ENCODE measurements at places on chromosomes 12 and 14.

- no peak overlapping the region for H3K4me3 ChIP-seq
- H3K27me3 ChIP-seq, result no peaks in the 10 kb centered on the region
- DNase-seq, result no peak
- H3K27ac ChIP-seq, result no peak overlapping the region
Observed at GRCh38 chr12:97323154-97323553, 139.4 kb upstream of the RMST start.

DNA sequence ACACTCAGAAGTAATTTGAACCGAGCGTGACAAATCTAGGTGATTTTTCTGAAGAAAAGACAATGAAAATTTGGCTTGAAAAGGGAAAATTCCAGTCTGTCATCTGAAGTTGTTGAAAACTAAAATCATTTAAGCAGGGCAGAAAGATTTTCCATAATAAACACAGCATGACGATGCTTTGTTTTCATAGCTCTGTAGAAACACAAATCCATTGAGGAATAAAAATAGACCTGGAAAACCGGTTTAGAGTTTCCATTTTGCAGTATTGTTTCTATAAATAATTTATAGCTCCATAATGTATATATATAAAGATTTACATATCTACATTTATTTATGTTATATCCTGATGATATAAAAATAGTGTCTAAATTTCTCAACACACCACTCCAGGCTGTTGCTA is 1918.5 kb upstream of the FLRT2 start:
- H3K4me3 ChIP-seq, result no peak overlapping the region
- DNase-seq, result peak; percentile 1
- H3K27me3 ChIP-seq, result no peaks in the 10 kb centered on the region
- H3K36me3 ChIP-seq, result no peaks in the 10 kb centered on the region

GRCh38 chr12:46518169-46518568 is 145.6 kb upstream of the SLC38A2 start:
- peaks cover 13% of the 10 kb centered on the region for H3K4me1 ChIP-seq
- H3K27ac ChIP-seq, result no peak overlapping the region
- H3K27me3 ChIP-seq, result no peaks in the 10 kb centered on the region
- DNase-seq, result no peak

DNA sequence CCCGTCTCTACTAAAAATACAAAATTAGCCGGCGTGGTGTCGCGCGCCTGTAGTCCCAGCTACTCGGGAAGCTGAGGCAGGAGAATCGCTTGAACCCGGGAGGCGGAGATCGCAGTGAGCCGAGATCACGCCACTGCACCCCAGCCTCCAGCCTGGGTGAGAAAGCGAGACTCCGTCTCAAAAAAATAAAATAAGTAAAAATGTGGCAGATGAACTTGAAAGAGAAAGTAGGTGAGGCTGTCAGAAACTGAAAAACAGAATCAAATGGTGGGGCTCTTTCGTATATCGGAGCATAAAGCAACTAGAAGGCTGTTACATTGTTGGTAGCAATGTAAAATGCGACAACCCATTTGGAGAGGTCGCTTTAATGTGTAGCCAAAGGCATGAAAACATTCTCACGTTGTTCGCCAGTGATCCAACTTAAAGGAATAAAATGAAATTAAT is 767 bp upstream of the CCNT1 start:
- peak overlapping the region; percentile 75 for H3K4me3 ChIP-seq
- peak overlapping the region; percentile 96 for H3K27ac ChIP-seq
- no peak for DNase-seq
- peaks cover 23% of the 10 kb centered on the region for H3K36me3 ChIP-seq
- H3K27me3 ChIP-seq, result no peaks in the 10 kb centered on the region
- peaks cover 14% of the 10 kb centered on the region for H3K4me1 ChIP-seq

DNA sequence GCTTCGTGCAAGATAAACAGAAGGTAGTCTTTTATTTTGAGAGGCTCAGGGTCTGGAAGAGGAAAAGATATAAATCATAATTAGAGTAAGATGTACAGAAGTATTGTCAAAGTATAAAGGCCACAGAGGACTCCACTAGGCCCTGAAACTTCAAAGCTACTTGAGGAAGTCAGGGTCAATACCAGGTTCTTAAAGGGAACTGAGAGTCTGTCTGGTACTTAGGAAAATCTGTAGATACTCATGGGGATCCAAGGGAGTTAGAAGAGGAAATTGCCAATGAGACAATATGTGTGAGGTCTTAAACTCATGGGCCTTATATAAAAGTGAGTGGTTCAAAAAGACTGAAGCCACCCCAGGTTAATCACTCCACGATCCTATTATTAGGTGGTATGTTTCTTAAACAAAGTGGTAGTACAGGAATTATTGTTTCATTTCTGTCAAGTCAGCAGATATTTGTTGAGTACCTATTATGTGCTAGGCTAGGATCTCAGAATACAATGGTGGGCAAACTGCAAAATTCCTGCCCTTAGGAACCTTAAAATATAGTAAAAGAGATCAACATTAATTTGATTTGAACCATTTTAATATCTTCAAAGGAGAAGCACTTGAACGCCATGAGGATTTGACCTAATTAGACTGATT is 314.6 kb downstream of the ADAMTS20 start:
- DNase-seq, result no peak
- no peak overlapping the region for H3K27ac ChIP-seq
- H3K4me1 ChIP-seq, result no peaks in the 10 kb centered on the region
- H3K27me3 ChIP-seq, result no peaks in the 10 kb centered on the region
- no peaks in the 10 kb centered on the region for H3K36me3 ChIP-seq

- H3K27me3 ChIP-seq, result no peaks in the 10 kb centered on the region
- no peak overlapping the region for H3K27ac ChIP-seq
- H3K4me3 ChIP-seq, result no peak overlapping the region
Observed at GRCh38 chr12:127667131-127667685, 599.8 kb upstream of the TMEM132C start.

GRCh38 chr14:54548491-54548890 is 18.4 kb upstream of the SAMD4A start:
- no peak overlapping the region for H3K27ac ChIP-seq
- H3K36me3 ChIP-seq, result no peaks in the 10 kb centered on the region
- H3K27me3 ChIP-seq, result no peaks in the 10 kb centered on the region
- no peaks in the 10 kb centered on the region for H3K4me1 ChIP-seq
- no peak for DNase-seq
- no peak overlapping the region for H3K4me3 ChIP-seq

DNA sequence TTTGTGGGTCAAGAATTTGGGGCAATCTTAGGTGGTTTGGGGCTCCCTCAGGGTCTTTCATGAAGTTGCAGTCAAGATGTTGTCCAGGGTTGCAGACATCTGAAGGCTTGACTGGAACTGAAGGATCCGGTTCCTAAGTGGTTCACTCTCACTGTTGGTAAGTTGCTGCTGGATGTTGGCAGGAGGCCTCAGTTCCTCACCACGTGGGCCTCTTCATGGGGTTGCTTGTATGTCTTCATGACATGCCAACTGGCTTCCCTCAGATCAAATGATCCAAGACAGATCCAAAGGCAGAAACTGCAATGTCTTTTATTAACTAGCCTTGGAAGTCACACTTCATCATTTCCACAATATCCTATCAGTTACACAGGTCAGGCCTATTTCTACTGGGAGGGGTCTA is 49.2 kb downstream of the ARF6 start:
- no peak overlapping the region for H3K27ac ChIP-seq
- no peak for DNase-seq
- peaks cover 25% of the 10 kb centered on the region for H3K4me1 ChIP-seq
- H3K27me3 ChIP-seq, result no peaks in the 10 kb centered on the region
- H3K36me3 ChIP-seq, result no peaks in the 10 kb centered on the region

DNA sequence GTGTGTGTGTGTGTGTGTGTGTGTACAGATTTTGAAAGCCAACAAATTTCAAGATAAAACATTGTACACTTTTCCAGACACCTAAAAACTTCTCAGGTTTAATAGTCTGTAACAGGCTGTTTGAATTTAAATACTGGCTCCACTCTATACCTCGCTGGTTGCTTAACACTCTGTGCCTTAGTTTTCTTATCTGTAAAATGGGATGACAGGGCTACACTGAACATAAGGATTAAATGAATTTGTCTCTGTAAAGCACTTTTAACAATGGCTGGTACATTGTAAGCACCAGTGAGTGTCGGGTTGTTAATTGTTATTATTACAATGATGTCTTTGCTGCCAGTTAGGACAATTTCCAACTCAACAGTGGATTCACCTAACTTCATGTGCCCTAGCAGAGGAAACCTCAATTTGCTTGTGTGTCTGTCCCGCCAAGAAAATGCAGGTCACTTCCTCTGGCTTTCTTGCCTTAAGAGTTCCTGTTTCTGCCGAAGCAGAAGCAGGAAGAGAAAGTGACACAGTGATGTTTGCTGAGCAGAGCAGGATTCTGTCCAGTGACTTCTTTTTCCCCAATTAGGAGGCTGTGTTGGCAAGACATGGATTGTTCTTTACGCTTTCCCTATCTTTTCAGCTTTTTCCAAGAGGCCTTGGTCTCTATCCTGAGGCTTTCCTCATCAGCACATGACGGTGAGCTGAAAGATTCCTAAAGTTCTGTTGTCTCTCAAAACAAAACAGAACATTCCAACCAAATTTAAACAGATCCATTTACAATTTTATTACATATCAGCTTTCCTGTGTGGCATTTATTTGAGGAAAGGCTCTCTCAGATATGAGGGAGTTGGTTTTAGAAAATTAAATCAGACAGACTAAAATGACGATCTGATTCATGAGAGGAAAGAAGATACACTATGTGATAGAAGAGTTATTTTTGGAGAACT is 154.1 kb upstream of the ATP2B1 start:
- H3K36me3 ChIP-seq, result no peaks in the 10 kb centered on the region
- DNase-seq, result peak; percentile 56
- peak overlapping the region; percentile 26 for H3K4me3 ChIP-seq
- peak overlapping the region; percentile 88 for H3K27ac ChIP-seq
- H3K4me1 ChIP-seq, result peaks cover 2% of the 10 kb centered on the region
- no peaks in the 10 kb centered on the region for H3K27me3 ChIP-seq

- no peak overlapping the region for H3K27ac ChIP-seq
- H3K27me3 ChIP-seq, result no peaks in the 10 kb centered on the region
- H3K4me1 ChIP-seq, result no peaks in the 10 kb centered on the region
- no peaks in the 10 kb centered on the region for H3K36me3 ChIP-seq
Observed at GRCh38 chr12:49880756-49881414, 22.8 kb downstream of the FAIM2 start.

GRCh38 chr12:106841510-106842302 is 67.2 kb downstream of the RIC8B start:
- H3K36me3 ChIP-seq, result peaks cover 10% of the 10 kb centered on the region
- H3K27ac ChIP-seq, result no peak overlapping the region
- peak; percentile 11 for DNase-seq
- H3K4me3 ChIP-seq, result no peak overlapping the region
- no peaks in the 10 kb centered on the region for H3K4me1 ChIP-seq
- H3K27me3 ChIP-seq, result no peaks in the 10 kb centered on the region

GRCh38 chr12:13318231-13319015 is 121.9 kb downstream of the EMP1 start:
- H3K27ac ChIP-seq, result no peak overlapping the region
- H3K4me1 ChIP-seq, result no peaks in the 10 kb centered on the region
- H3K36me3 ChIP-seq, result no peaks in the 10 kb centered on the region
- no peak for DNase-seq
- no peak overlapping the region for H3K4me3 ChIP-seq
- H3K27me3 ChIP-seq, result no peaks in the 10 kb centered on the region

GRCh38 chr12:53775478-53776145 is 23.8 kb upstream of the CISTR start:
- H3K4me1 ChIP-seq, result no peaks in the 10 kb centered on the region
- no peak overlapping the region for H3K27ac ChIP-seq
- H3K4me3 ChIP-seq, result no peak overlapping the region
- DNase-seq, result no peak
- peaks cover 3% of the 10 kb centered on the region for H3K27me3 ChIP-seq
- H3K36me3 ChIP-seq, result no peaks in the 10 kb centered on the region

GRCh38 chr12:4743046-4743445 is 22.8 kb downstream of the GALNT8 start:
- H3K4me1 ChIP-seq, result no peaks in the 10 kb centered on the region
- H3K4me3 ChIP-seq, result no peak overlapping the region
- H3K27me3 ChIP-seq, result no peaks in the 10 kb centered on the region
- H3K27ac ChIP-seq, result no peak overlapping the region
- DNase-seq, result no peak

DNA sequence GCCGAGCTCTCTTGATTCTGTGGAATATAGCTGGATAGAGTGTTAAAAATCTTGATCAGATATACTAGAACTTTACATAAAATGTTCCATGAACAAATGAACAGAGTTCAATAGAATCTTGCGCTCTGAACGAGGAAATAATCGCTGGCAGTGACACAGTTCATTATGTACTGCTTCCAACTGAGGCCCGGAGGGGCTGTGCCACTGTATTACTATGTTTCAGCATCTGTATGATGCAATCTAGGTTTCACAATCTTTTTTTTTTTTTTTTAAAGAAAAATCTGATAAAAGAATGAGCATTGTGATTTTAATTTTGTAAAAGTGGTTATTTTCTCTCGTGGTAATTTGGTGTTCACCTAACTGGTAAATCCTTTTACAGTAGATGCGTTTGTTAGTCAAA is 77.2 kb downstream of the FERMT2 start:
- no peak for DNase-seq
- H3K36me3 ChIP-seq, result no peaks in the 10 kb centered on the region
- H3K4me1 ChIP-seq, result no peaks in the 10 kb centered on the region
- H3K27me3 ChIP-seq, result no peaks in the 10 kb centered on the region
- H3K4me3 ChIP-seq, result no peak overlapping the region
- H3K27ac ChIP-seq, result no peak overlapping the region

GRCh38 chr14:100675699-100676684 is 50.7 kb upstream of the DLK1 start:
- H3K27ac ChIP-seq, result peak overlapping the region; percentile 71
- no peak for DNase-seq
- peaks cover 64% of the 10 kb centered on the region for H3K4me1 ChIP-seq

DNA sequence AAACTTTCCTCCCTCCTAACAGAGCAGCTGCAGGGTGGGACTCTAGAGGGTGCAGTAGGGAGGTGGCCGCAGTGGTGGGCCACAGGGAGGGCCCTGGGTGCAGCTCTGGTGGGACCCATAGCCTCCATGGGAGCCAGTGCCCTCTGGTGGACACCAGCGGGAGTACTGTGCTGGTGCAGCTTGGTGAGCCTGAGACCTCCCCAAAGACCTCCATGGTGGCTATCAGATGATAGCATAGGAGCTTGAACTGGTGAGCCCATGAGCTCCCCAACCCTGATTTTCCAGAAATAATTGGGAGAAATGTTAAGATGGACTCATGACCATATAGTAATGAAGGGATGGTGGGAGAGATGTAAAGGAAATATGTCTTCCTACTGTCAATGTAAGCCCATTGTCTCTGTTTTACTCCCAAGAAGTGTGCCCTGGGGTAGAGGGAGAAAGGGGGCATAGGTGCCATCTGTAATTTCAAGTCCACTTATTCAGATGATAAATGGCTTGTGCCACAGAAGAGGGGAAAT is 98.7 kb downstream of the GAS2L3 start:
- no peaks in the 10 kb centered on the region for H3K4me1 ChIP-seq
- no peak overlapping the region for H3K27ac ChIP-seq
- H3K4me3 ChIP-seq, result no peak overlapping the region
- no peaks in the 10 kb centered on the region for H3K36me3 ChIP-seq
- H3K27me3 ChIP-seq, result no peaks in the 10 kb centered on the region
- no peak for DNase-seq

- H3K4me3 ChIP-seq, result no peak overlapping the region
- no peak overlapping the region for H3K27ac ChIP-seq
Observed at GRCh38 chr14:98404811-98405210, 867.2 kb downstream of the BCL11B start.

- H3K36me3 ChIP-seq, result peaks cover 9% of the 10 kb centered on the region
- H3K27me3 ChIP-seq, result no peaks in the 10 kb centered on the region
- peaks cover 13% of the 10 kb centered on the region for H3K4me1 ChIP-seq
Observed at GRCh38 chr14:24094841-24095270, 745 bp downstream of the PCK2 start.
